Upper lobe of right lung (tissue), 1 donor: ENCODE measurements at places on chromosomes 12 and 14. TPM values are rescaled to one million over a fixed set of nuclear protein-coding genes. Genes with fewer than 3 reads are reported as not detected.

GRCh38 chr12:68406134-68406576 is 74.0 kb upstream of the MDM1 start:
- DNase-seq, result peak; percentile 95

The TUNAR gene
- not detected for total RNA-seq

The CBLN3 gene
- 2.9 TPM for total RNA-seq

The TMEM30B gene
- 22.5 TPM for total RNA-seq

DNA sequence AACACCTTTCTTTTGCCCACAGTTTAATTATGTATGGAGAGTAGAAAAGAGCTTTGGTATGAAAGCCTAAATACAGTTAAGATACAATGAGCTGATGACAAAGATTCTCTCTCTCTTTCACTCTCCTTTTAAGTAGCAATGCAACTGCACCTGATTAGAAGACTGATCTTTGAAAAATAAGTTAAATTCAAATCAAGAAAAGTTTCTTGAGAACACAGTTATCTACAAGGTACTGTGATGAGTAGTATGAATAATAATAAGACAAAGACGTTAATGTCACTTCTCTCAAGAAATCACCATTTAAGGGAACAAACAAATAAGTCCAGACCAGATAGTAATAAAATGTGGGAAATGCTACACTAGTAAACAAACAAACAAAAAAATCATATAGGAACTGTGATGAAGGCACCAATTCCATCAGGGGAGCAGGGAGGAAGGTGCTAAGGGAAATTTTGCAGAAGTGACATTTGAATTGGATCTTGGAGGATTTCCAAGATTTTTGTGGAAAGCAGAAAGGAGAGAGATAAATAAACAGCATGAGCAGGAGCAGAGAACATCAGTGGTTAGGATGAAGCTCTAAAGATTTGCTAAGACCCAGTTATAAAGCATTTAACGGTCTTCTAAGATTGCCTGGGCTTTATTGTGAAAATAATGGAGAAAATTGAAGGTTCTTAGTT is 65.2 kb upstream of the STK38L start:
- no peak for DNase-seq

- no peak for DNase-seq
Observed at GRCh38 chr14:24092505-24093206, 1.5 kb upstream of the PCK2 start.

The CYP46A1 gene
- total RNA-seq, result 1.3 TPM

GRCh38 chr14:42013153-42013552 is 406.5 kb downstream of the LRFN5 start:
- DNase-seq, result no peak

- peak; percentile 90 for DNase-seq
Observed at GRCh38 chr12:49538510-49539403, at the start of gene KCNH3. TSS of gene KCNH3 (plus strand) at chr12:49539030. CDS start at chr12:49539417, 387 bp downstream.

The PRKAG1 gene
- 46.5 TPM for total RNA-seq

DNA sequence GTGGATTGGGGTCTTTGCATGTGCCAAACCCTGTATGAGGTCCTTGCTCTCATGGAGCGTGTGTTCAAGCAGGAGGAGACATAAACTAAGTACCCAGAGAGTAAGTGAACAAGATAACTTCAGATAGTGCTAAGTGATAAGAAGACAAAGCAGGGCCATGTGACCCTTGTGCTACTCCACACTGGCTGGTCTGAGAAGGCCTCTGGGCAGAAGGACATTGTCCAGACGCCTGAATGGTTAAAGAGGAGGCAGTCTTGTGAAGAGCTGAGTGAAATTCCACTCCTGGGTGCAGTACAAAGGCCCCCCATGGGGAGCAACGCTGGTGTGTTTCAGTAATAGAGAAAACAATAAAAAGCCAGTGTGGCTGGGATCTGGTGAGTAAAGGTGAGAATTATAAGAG is 93.3 kb upstream of the RIC8B start:
- DNase-seq, result no peak

- no peak for DNase-seq
Observed at GRCh38 chr12:92216092-92216491, 70.4 kb upstream of the BTG1 start.

GRCh38 chr14:73804636-73805035 is 47.0 kb upstream of the PTGR2 start:
- no peak for DNase-seq

The RFX4 gene
- not detected for total RNA-seq

DNA sequence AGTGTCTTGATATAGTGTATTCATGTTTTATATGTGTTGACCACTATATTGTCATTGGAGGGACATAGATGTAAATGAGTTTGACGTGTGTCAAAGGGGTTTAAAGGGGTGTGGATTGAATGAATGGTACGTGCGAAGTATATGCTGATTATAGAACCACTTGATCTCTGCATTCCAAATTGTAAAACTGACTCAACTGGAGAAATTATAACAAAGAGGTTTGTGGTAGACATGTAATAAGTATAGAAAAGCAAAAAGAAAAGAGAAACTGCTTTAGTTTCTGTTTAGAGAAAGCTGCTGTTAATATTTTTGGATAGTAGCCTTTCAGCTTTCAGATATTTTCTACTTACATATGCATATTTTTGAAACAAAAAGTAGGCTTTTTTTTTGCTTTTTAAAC is 8.9 kb upstream of the MYRFL start:
- DNase-seq, result no peak

DNA sequence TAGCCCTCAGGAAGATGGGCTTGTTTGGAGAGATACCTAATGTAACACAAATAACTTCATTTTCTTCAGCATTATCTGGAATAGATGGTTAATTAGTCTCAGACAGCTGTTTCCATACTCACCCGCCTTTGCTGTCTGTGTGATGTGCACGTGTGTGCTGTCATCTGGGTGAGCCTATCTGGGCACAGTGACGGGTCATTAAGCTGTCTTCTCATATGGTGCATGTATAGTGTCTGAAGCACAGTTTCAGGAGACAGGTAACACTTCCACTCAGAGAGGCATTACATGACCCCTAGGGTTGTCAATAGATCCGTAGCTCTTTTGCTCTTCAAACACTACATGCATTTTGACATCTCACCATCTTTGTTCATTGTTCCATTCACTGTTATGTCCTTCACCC is 493.3 kb downstream of the APAF1 start:
- DNase-seq, result no peak

- DNase-seq, result no peak
Observed at GRCh38 chr14:84937449-84937848, 592.5 kb upstream of the FLRT2 start.

GRCh38 chr14:29085546-29085945 is 319.0 kb downstream of the FOXG1 start:
- DNase-seq, result no peak

The P2RX2 gene
- total RNA-seq, result 0.55 TPM

GRCh38 chr12:10001171-10001776 is 2.4 kb upstream of the CLEC1B start:
- no peak for DNase-seq

- DNase-seq, result no peak
Observed at GRCh38 chr12:63941166-63941800, 96.8 kb downstream of the SRGAP1 start.

The LBHD2 gene
- not detected for total RNA-seq

DNA sequence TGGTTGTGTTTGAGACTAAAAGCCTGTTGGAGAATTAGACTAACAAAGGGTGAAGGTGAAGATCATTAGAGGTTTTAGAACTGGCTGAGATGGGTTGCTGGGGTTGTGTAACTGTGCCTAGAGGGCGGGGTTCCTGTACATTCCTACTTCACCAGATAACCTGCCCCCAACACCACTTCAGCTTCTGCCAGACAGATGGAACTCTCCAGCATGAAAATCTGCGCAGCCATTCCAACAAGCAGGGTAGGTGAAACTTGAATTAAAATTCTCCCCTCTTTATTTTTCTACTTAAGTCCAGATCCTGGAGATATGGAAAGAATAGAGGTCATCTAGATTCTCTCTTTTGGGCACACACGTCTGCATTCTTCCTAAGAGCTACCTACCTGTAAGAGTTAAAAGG is 6.0 kb downstream of the FOXG1 start:
- DNase-seq, result no peak

DNA sequence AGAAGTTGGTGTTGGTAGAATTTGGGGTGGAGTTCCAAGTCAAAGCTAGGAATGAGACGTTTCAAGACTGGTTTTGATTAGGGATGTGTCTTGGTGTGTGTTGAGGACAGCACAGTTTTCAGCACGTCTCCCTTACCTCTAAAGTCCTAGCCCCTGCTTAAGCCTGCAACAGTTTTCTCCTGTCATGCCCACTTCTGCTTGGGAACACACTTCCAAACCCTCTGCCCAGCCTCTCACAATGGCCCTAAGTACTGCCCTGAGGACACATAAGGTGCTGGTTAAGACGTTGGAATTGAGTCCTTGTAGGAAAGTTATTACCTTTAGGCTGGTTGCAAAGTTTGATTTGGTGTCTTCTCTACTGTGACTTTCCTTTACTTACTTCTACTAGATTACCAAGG is 710 bp upstream of the BMAL2 start:
- no peak for DNase-seq

The RD3L gene
- not detected for total RNA-seq
